ENCODE measurements at places on chromosomes 11 and 22. TPM values are rescaled to one million over a fixed set of nuclear protein-coding genes. Genes with fewer than 3 reads are reported as not detected.

DNA sequence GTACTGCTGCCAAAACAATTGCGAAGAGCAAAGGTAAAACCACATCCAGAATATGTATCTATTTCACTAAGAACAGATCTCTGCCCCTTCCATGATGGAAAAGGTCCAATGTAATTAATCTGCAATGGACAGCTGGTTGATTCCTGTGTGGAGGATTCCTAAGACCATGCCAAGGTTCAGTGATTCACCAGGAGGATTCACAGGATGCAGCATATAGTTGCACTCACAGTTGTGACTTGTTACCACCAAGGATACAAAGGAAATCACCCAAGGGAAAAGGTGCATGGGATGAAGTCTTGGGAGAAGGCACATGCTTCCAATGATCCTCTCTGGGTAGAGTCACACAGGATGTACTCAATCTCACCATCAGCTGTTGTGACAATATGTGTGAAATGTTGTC lies 35.1 kb upstream of the CUL5 start:
- DNase-seq = no peak

DNA sequence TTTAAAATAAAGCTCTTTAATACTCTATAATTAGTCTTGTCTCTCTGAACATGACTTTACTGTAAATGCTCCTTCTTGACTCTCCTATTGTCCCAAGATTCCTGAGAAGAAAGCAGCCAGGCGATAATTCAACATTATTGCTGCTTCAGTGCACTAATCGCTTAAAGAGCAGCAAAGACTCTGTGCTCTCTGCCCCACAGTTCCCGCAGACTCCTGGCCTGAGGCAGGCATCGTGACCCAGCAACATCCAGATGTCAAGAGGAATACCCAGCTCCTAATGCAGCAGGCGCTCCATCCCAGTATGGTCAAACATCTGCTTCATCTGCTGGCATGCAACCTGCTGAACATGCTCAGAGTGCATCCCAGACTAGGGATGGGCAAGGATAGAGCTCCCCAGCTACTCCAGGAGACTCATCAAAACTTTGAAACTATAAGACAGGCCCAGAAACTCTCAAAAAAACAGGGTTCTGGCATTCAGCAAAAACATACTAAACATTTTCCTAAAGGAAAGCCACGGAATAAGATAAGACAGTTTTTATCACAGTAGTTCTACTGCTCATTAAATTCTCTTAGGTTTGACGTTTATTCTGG lies 270.0 kb downstream of the SOX6 start:
- DNase-seq = no peak

DNA sequence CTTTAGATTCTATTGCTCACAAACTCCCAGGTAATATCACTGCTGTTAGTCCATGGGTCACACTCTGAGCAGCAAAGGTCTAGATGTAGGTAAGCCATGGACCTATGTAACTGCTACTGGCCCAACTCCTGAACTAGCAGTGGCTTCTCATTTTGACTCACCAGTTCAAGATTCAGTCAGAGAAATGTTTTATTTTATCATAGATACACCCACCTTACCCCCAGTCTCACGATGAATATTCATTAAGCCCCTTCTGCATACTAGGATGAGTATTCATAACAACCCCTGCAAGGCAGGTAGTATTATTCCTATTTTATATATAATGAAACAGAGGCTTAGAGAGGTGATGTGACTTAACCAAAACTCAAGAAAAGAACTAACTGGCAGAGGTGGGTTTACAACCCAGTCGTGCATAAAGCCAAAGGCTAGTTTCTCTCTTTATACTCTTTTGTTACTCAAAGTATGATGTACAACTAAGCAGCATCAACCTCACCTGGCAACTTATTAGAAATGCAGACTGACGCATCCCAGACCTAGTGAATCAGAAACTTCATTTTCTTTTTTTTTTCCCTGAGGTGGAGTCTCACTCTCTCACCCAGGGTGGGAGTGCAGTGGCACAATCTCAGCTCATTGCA lies 957.6 kb upstream of the CCDC90B start:
- DNase-seq = no peak

DNA sequence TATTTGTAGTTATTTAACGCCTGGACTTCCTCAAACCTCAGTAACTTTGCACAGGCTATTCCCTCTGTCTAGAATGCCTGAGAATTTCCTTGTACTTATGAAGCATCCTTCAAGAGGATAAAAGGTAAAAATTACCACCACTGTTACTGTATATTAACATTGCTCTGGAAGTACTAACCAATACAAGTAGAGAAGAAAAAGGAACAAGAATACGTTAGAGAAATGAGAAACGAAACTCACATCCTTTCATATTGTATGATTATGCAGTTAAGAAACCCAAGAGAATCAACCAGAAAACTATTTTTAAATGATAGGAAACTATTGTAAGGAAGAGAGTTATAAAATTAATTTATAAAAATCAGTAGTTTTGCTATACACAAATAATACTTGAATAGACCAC lies 48.2 kb upstream of the OR5P2 start:
- DNase-seq = no peak

GRCh38 chr11:72380132-72380503 lies 54.2 kb downstream of the CLPB start:
- no peak for DNase-seq

- DNase-seq = no peak
Measured at GRCh38 chr22:43077121-43077877, 11.9 kb downstream of the TTLL1 start.

GRCh38 chr11:45285930-45286632 lies at the start of gene SYT13:
TSS of gene SYT13 (minus strand) at chr11:45286341. CDS start at chr11:45286207, 134 bp downstream.
- DNase-seq = no peak

DNA sequence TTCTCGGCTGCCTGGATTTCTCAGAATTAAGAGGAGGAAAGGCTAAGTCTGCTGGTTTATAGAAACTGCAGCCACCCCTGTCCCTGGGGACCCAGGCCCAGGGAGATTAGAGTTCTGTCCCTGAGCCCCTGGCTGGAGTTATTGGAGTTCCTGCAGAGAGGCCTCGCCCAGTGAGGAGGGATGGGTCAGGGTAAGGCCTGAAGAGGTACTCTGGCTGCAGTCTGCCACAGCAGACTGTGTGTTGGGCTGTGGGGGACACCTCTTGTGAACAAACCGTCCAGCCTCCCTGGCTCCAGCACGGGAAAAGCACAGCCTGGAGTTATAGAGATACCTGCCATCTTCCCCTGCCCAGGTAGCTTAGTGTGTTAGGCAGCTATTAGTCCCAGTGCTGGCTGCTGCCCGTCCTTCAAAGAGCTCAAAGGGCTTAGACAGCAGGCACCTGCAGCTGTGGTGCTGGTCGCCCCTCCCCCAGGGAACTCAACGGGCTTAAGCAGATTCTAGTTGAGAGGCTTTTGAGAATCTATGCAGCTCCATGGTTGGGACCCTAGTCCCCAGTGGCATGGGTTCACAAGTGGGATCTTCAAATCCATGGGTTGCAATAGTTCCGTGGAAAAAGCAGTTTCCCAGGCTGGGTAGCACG lies 36.6 kb upstream of the MUC15 start:
- no peak for DNase-seq

GRCh38 chr22:44557064-44557748 lies 59.2 kb upstream of the RTL6 start:
- DNase-seq = no peak

GRCh38 chr22:22916215-22916951 lies 28.8 kb downstream of the IGLL5 start:
- DNase-seq = no peak

DNA sequence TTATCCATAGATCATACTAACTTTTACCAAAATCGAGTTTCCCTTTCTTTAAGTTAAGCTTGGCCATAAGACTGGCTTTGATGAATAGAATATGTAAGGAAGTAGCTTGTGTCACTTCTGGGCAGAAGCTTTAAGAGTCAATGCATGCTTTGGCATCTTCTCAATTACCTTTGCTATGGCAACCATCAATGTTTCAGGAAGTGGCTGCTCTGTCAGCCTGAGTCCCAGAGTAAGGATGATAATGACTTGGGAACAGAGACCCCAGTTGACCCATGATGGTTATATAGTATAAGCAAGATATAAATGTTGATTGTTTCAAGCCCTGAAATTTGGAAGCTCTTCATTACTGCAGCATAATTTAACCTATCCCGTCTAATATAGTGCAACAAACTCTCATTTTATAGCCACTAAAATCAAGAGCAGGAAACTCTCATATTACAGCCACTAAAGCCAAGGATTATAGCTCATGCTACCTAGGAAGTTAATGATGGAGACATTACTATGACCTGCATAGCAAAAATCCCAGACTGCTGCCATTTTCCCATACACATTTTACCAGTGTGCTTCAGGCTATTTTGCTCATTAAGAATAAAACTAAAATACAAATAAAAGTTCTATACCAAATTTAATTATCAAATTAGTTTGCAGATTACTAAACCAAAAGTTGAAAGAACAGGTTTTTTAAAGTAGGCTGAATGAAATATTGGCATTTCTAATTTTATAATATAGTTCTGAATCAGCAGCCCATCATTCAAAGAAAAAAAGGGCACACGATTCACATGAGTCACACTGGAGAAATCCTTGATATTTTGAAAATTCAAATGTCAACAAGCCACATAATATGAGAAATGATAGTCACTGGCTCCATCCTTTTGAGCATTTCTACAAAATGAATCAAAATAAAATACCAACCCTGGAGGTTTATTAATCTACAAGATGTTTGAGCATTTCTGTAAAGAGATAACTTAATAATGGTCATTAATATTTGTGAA lies 23.8 kb downstream of the FSHB start:
- DNase-seq = no peak

- no peak for DNase-seq
Measured at GRCh38 chr11:82796998-82797961, 63.6 kb upstream of the FAM181B start.

GRCh38 chr11:29782447-29782846 lies 234.4 kb downstream of the KCNA4 start:
- DNase-seq = no peak

GRCh38 chr22:33889748-33890147 lies 30.5 kb downstream of the LARGE1 start:
- DNase-seq = no peak

- no peak for DNase-seq
Measured at GRCh38 chr11:33320016-33320813, 63.0 kb downstream of the HIPK3 start.

- DNase-seq = no peak
Measured at GRCh38 chr11:88861618-88862017, 204.2 kb downstream of the GRM5 start.

GRCh38 chr11:91173701-91174100 lies 950.9 kb upstream of the CHORDC1 start:
- DNase-seq = no peak

DNA sequence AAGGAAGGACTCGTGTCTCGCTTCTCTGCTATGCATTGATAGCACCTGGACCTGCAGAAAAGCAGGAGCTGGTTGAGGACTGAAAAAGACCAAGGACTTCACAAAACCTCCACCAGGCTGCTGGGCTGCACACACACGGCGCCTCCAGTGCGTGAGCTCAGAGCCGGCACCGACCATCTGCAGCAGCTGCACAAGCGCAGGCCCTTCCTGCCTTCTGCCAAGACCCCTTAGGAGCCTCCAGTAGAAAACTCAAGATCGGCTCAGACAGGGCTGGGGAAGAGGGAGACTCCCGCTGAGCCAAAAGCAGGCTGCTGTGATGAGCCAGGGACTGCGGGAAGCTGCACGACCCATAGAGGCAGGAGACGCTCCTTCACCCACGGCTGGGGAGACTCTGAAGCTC lies 70.9 kb downstream of the PHF21B start:
- DNase-seq = no peak

DNA sequence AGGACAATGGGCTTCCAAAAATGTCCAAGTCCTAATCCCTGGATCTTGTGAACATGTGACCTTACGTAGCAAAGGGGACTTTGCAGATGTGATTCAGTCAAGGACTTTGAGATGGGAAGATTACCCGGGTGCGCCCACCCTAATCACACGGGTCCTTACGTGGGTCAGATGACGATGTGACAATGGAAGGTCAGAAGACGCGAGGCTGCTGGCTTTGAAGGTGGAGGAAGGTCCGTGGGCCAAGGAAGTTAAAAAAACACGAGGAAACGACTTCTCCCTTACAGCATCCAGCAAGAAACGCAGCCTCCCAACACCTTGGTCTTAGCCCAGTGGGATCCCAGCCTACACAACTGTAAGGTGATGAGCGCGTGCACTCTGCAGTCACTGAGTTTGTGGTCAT lies 860.1 kb downstream of the TBC1D22A start:
- DNase-seq = no peak

- no peak for DNase-seq
Measured at GRCh38 chr11:117564321-117564720, 232.7 kb downstream of the DSCAML1 start.

GRCh38 chr11:116042146-116042545 lies 537.9 kb upstream of the CADM1 start:
- DNase-seq = no peak

- no peak for DNase-seq
Measured at GRCh38 chr22:50711446-50712340, 26.3 kb upstream of the ACR start.

DNA sequence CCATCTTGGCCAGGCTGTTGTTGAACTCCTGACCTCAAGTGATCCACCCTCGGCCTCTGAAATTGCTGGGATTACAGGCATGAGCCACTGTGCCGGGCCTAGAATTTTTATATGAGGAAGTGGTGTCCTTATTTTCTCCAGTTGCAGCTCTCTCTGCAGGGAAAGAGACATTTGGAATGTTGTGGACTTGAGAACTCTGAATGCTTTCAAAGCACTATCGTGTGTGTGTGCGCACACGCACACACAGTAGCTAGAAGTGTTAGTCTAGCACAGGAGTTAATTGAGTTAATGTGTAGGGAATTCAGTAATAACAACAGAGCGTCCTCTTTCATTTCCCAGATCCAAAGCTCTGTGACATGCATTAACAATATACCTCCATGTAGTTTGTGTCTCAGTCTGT lies 164.0 kb upstream of the RASSF10 start:
- no peak for DNase-seq

- DNase-seq = no peak
Measured at GRCh38 chr11:45270946-45271716, 15.0 kb downstream of the SYT13 start.

- DNase-seq = no peak
Measured at GRCh38 chr11:15863411-15863810, 492.9 kb downstream of the SOX6 start.

- DNase-seq = no peak
Measured at GRCh38 chr11:108063410-108063809, 54.7 kb downstream of the CUL5 start.

OPCML gene
- not detected for total RNA-seq

YAP1 gene
- not detected for total RNA-seq

MAJIN gene
- total RNA-seq = 0.94 TPM

ABCG4 gene
- not detected for total RNA-seq

BIK gene
- total RNA-seq = 1.1 TPM

MYO7A gene
- 0.73 TPM for total RNA-seq

OR8D1 gene
- total RNA-seq = not detected

OR5P2 gene
- not detected for total RNA-seq

KRTAP5-8 gene
- not detected for total RNA-seq

IGSF22 gene
- total RNA-seq = 5.8 TPM

REXO2 gene
- total RNA-seq = 58.3 TPM

GRAMD1B gene
- 14.0 TPM for total RNA-seq

CELSR1 gene
- total RNA-seq = 0.94 TPM

MIAT gene
- total RNA-seq = 152 TPM

TSGA10IP gene
- not detected for total RNA-seq

TECTA gene
- total RNA-seq = 0.37 TPM

LSP1 gene
- 487 TPM for total RNA-seq

BCO2 gene
- total RNA-seq = 3.1 TPM

ROBO4 gene
- not detected for total RNA-seq

SEPTIN3 gene
- 0.13 TPM for total RNA-seq

Data from naive thymus-derived CD4-positive, alpha-beta T cell (primary cell).